Stimulated activated CD4-positive, alpha-beta T cell treated with anti-CD3 and anti-CD28 coated beads, Interleukin-1b, Interleukin-23, amount 100 ng/mL, for 1 hour (primary cell): ENCODE measurements at places on chromosomes 3 and 15.

- no peak for DNase-seq
Observed at GRCh38 chr15:90334304-90334731, 17.8 kb upstream of the ZNF774 start.

DNA sequence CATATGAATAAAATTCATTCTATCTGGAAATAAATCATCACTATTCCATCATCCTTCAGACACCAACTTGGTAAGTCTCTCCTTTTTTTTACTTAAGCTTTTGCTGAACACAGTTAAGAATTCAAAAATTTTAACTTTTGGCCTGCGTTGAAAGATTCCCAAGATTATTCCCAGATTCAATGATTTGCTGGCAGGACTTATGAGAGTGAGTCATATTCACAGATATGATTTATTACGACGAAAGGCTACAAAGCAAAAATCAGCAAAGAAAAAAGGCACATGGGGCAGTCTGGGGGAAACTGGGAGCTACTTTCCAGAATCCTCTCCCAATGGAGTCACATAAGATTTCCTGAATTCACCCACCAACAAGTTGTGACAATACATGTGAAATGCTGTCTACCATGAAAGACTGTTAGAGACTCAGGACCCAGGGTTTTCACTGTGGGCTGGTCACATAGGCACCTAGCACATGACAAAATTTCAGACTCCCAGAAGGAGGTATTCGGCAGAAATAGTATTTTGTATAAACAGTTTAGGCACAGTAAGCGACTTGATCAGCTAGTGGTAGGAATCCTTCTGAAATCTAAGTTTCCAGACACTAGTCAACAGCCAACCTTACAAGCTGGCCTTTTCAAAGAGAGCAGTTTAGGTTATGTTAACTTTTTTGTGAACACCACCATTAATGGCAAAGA is 82.1 kb downstream of the DLG1 start:
- no peak for DNase-seq

GRCh38 chr15:71542836-71543235 is 267.5 kb upstream of the NR2E3 start:
- DNase-seq, result no peak

GRCh38 chr3:156299569-156299968 is 179.2 kb downstream of the KCNAB1 start:
- DNase-seq, result no peak

DNA sequence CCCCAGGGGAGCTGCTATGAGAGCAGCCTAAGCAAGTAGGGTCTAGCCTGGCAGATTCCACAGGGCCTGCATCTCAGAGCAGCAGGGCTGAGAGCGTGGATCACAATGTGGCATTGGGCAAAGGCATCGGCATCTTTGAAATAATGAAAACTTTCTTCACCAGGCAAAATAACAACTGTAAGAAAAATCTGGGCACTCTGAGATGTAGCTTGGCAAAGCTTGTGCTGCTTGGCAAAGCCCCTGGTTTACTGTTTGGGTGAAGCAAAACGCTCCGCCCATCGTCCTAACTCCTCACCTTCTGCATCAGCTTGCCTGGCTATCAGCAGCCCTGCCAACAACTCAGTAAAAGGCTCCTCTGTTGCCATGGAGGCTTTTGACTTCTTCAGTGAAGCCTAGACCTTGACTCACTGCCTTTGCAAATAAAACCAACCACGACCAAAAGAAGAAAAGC is 212.8 kb upstream of the EIF1B start:
- DNase-seq, result no peak

- no peak for DNase-seq
Observed at GRCh38 chr3:134029256-134029733, 430 bp downstream of the SLCO2A1 start.

- DNase-seq, result no peak
Observed at GRCh38 chr3:47299381-47300318, 16.9 kb downstream of the KLHL18 start.

- DNase-seq, result no peak
Observed at GRCh38 chr3:40642812-40643211, 118.1 kb downstream of the ZNF621 start.

GRCh38 chr3:159765030-159765859 is 223.4 kb upstream of the IL12A start:
- no peak for DNase-seq

GRCh38 chr3:159804726-159805410 is 183.8 kb upstream of the IL12A start:
- no peak for DNase-seq

DNA sequence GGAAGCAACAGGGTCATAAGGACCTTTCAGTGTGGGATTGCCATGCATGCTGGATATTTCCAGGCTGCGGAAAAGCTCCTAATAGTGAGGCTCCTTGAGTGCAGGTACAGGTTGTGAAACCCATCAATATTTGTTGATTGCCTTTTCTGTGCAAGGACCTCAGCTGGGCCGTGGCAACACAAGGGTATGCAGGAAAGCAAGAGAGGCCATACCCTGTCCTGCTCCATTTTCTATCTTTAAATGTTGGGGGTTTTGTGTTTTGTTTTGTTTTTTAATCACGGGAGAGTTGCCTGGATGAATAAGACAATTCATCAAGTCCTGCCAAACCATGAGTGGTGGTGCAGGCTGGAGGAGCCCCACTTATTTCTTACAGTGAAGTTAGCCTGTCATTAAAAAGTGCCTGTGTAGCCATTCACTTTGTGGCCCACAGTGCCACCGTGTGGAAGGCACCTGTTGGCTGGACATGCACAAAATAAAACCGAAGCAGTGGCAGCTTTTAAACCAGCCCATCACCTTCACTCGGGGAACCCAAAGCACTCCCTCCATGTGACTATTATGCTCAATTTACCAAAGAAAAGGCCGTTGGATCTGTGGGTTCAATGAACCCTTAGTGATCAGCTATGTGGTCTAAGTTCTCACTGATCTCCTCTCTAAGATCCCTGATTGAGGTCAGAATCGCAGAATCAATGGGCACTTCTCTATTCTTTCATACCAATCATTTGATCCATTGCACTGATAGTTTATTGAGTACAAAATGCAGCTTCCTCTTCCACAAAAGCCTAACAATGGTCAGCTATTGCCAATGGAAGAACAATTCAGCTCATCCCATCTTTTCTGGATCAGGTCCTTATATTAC is 42.2 kb downstream of the CLDN18 start:
- DNase-seq, result no peak

- no peak for DNase-seq
Observed at GRCh38 chr15:88646951-88647350, 8.1 kb downstream of the ISG20 start.

DNA sequence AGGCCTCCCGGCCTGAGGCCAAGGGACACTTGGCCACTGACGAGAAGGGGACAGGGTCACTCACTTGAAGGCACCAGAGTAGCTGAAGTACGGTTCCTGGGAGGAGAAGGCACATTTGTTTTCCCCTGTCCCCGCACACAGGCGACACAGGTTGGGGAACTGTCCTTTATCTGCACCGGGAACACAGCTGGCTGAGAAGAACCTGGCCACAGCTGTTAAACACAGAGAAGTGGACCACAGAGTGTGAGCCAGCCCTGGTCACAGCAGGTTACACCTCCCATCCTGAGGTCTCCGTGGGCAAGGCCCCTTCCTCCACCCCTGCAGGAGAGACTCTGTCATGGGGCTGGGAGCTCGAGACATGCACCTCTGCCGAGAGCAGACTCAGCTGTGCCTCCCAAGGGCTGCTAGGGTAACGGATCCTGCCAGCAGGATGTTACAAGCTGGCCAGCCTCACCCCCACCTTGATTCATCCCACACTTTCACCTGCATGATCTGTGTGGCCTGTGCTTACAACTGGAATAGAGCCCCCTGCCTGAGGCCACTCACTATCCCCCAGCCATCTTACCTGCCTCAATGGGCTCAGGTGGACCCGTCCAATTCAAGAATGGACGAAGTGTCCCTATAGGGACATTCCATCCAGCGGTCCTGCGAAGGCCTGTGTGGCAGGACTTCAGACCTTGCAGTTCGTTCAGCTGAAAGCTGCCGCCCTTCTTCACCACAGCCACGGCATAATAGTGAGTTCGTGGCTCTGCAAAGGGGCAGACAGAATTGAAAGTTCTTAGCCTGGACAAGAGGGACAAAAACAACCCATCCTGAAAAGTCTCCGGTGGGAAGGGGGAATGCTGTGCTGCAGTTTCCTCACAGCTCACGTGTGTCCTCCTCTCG is 9.2 kb downstream of the LTF start:
- DNase-seq, result no peak

- DNase-seq, result no peak
Observed at GRCh38 chr3:2822611-2823010, 287.6 kb downstream of the IL5RA start.

DNA sequence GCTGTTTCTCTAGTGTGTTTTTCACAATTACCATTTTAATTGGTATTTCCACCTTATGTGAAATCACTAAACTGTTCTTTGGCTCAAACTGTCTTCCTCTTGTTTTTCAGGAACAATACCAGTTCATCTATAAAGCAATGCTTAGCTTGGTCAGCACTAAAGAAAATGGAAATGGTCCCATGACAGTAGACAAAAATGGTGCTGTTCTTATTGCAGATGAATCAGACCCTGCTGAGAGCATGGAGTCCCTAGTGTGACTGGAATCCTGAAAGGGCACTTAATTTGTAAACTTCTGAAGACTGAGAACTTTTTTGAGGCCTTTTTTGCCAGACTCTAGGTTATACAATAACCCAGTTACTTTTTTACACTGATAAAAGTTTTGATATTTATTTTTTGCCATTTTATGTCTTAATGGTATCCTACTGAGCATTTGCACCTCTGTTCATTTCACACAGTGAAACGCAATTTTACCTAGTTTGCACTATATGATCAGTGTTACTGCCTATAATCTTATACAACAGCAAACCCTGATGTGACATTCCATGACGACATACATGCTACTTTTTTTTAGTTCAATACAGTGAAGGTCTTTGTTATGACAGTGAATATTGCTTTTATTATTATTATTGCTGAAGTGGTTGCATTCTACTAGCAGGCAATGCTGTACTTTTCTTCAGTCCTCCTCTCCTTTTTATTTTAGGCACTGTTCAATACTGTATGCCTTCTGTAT is 80.1 kb downstream of the FEZF2 start:
- no peak for DNase-seq

- DNase-seq, result no peak
Observed at GRCh38 chr3:15097891-15098290, 1.1 kb downstream of the RBSN start.

- no peak for DNase-seq
Observed at GRCh38 chr3:129539206-129539605, 3.8 kb upstream of the H1-8 start.

DNA sequence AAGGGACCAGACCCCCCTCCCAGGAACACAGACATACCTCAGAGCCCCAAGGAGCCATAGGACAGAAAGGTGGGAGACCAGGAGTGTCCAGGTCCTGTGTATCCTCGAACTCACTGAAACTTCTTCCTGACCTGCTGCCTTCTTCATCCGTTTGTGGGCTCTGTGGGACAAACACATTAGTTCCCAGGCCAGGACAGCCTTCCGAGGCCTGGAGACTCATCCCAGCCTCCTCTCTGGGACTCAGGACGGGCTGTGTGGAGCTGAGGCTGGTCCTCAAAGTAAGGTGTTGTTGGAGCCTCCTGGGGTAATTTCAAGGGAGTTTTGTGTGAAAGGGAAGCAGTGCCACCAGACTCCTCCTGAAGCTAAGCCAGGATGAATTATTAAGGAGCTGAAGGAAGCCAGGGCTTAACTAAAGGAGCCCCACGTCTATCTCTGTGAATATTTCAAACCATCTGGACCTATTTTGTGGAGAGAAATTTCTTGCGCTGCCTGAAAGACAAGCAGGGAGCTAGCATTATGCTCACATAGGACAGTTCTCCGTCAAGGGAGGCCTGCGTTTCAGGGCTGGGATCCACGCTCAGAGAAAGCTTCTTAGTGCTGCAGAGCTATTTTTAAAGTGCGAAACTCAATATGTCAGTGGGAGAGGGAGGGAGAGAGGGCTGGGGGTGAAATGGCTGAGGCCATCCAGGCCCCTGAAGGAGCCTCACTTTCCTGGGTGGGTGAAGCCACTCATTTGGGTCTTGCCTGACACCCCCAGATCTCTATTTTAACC is 29.8 kb upstream of the PLA2G4E start:
- DNase-seq, result no peak

- no peak for DNase-seq
Observed at GRCh38 chr3:75272691-75273090, 391.4 kb upstream of the FRG2C start.

GRCh38 chr3:196323691-196324090 is 5.7 kb upstream of the DYNLT2B start:
- no peak for DNase-seq

GRCh38 chr15:29736744-29737020 is 85.6 kb downstream of the TJP1 start:
- DNase-seq, result no peak

DNA sequence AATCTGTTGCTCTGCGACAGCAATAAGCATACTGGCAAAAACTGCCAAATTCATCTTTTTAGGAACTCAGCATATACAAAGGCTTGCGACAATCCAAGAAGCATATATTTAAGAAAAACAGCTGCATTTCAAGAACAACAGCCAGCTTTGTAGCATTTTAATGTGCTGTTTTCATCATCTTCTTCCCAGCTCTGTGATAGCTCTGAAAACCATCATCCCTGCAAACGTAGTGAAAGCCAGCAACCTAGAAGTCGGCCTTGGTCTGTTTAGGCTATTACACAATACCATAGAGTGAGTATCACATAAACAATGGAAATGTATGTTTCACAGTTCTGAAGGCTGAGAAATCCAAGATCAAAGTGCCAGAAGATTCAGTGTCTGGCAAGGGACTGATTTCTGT is 187.5 kb downstream of the NAALADL2 start:
- no peak for DNase-seq

DNA sequence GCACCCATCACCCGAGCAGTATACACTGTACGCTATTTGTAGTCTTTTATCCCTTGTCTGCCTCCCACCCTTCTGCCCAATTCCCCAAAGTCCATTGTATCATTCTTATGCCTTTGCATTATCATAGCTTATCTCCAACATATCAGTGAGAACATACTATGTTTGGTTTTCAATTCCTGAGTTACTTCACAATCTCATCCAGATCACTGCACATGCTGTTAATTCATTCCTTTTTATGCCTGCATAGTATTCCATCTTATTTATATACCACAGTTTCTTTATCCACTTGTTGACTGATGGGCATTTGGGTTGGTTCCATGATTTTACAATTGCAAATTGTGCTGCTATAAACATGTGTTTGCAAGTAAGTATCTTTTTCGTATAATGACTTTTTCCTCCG is 564.7 kb upstream of the NECTIN3 start:
- no peak for DNase-seq

DNA sequence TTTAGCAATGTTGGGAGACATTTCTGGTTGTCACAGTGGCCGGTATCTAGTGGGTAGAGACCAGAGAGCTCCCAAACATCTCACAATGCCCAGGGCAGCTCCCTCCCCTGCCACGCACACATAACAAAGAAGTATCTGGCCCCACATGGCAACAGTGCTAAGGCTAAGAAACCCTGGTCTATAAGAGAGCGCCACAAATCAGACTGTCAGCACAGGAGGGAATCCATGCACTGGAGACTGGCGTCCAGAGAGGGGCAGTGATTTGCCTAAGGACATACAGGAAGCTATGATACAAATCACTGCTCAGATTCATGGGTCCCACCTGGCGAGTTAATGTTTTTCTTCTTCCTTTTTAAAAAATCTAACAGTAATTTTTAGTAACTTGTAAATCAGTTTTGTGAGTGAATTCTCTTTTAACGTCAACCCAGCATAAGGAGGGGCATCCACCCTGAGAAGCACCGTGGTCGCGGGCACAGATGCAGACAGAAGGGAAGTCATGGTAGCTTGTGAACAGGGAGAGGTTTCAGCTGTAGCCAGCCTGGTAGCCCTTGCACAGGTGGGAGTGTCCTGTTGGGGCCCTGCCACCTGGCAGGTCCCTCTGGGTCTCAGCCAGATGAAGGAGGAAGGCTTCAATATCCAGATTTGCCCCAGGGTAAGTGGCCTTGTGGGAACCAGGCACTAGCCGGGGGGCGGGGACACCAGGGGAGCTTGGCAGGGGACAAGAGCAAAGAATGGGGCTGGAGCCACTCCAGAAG is 8.7 kb downstream of the ISG20 start:
- DNase-seq, result no peak
